ENCODE measurements at places on chromosomes 12 and 14.
A peak's percentile ranks its signal among the peaks of the same experiment; 100 is the strongest.

GRCh38 chr12:9730011-9730410, 2.9 kb downstream of the CLECL1 start:
- H3K36me3 ChIP-seq: no peaks in the 10 kb centered on the region
- H3K4me3 ChIP-seq: no peak overlapping the region
- H3K27ac ChIP-seq: no peak overlapping the region
- no peaks in the 10 kb centered on the region for H3K27me3 ChIP-seq
- no peak for DNase-seq

- H3K27ac ChIP-seq: no peak overlapping the region
- no peaks in the 10 kb centered on the region for H3K27me3 ChIP-seq
- H3K36me3 ChIP-seq: no peaks in the 10 kb centered on the region
- no peak overlapping the region for H3K4me3 ChIP-seq
- no peak for DNase-seq
- no peaks in the 10 kb centered on the region for H3K4me1 ChIP-seq
Measured at GRCh38 chr12:96141216-96141912, 52.8 kb upstream of the ELK3 start.

- H3K36me3 ChIP-seq: no peaks in the 10 kb centered on the region
- H3K4me1 ChIP-seq: peaks cover 48% of the 10 kb centered on the region
- H3K27ac ChIP-seq: peak overlapping the region; percentile 99
- H3K4me3 ChIP-seq: peak overlapping the region; percentile 41
Measured at GRCh38 chr14:77124345-77125280, 17.0 kb downstream of the ZDHHC22 start.

GRCh38 chr12:55058776-55059175, 39.0 kb downstream of the NEUROD4 start:
- H3K27me3 ChIP-seq: no peaks in the 10 kb centered on the region
- H3K36me3 ChIP-seq: no peaks in the 10 kb centered on the region
- no peak overlapping the region for H3K27ac ChIP-seq
- H3K4me3 ChIP-seq: no peak overlapping the region
- no peaks in the 10 kb centered on the region for H3K4me1 ChIP-seq

GRCh38 chr14:105153739-105154475, 14.7 kb downstream of the JAG2 start:
- H3K27ac ChIP-seq: peak overlapping the region; percentile 98
- DNase-seq: no peak
- H3K36me3 ChIP-seq: no peaks in the 10 kb centered on the region
- H3K4me3 ChIP-seq: no peak overlapping the region
- H3K27me3 ChIP-seq: no peaks in the 10 kb centered on the region

- H3K27ac ChIP-seq: peak overlapping the region; percentile 90
- DNase-seq: peak; percentile 84
- H3K4me3 ChIP-seq: peak overlapping the region; percentile 68
- no peaks in the 10 kb centered on the region for H3K36me3 ChIP-seq
Measured at GRCh38 chr14:23071244-23071920, 14.1 kb upstream of the CDH24 start.

- no peaks in the 10 kb centered on the region for H3K36me3 ChIP-seq
- DNase-seq: no peak
- no peak overlapping the region for H3K27ac ChIP-seq
- peaks cover 13% of the 10 kb centered on the region for H3K4me1 ChIP-seq
- no peak overlapping the region for H3K4me3 ChIP-seq
- no peaks in the 10 kb centered on the region for H3K27me3 ChIP-seq
Measured at GRCh38 chr12:53343969-53344368, 7.8 kb upstream of the SP7 start.

GRCh38 chr14:74326369-74327152, 21.7 kb upstream of the VRTN start:
- DNase-seq: no peak
- H3K4me1 ChIP-seq: no peaks in the 10 kb centered on the region
- H3K27ac ChIP-seq: no peak overlapping the region
- no peak overlapping the region for H3K4me3 ChIP-seq

DNA sequence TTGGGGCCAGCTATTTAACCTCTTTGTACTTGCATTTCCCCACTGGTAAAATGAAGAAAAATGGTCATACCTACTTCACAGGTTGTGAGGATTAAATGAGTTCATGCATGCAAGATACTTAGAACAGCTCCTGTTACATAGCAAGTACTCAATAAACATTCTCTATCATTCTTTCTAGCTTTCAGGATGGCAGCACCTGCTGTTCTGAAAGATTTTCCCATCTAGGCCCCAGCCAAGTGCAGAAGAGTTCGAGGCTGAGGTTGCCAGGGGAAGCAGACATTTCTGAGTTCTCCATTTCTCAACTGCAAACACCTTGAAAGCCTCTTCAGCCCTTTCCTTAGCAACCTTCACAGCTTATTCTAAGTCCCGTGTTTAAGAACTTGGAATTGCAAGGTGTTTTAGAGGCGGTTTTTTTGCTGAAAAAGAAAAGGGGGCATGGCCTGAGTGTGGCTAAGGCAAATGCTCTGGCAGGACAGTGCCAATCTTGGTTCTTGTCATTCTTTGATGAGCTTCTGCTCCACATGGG, 73.0 kb upstream of the PRMT8 start:
- H3K27ac ChIP-seq: no peak overlapping the region
- no peaks in the 10 kb centered on the region for H3K36me3 ChIP-seq
- DNase-seq: no peak
- no peak overlapping the region for H3K4me3 ChIP-seq
- peaks cover 4% of the 10 kb centered on the region for H3K27me3 ChIP-seq
- H3K4me1 ChIP-seq: no peaks in the 10 kb centered on the region

DNA sequence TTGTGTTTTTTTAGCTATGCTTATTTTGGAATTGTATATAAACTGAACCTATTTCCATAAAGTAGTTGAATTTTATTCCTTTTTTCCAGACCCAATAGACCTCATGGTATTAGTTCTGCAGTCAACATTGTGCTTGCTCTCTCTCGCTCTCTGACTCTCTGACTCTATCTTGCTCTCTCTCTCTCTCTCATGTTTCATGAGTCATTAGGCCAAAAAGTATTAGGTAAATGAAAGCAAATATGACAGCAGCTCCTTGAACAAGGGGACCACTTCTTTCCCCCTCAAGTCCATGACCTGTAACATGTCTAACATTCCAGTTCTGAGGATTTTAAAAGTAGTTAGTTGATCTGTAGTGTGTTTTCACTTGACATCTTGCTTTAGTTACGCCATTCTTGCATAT, 14.0 kb upstream of the C12orf71 start:
- no peaks in the 10 kb centered on the region for H3K36me3 ChIP-seq
- no peaks in the 10 kb centered on the region for H3K27me3 ChIP-seq
- no peak overlapping the region for H3K27ac ChIP-seq
- no peaks in the 10 kb centered on the region for H3K4me1 ChIP-seq
- no peak overlapping the region for H3K4me3 ChIP-seq

DNA sequence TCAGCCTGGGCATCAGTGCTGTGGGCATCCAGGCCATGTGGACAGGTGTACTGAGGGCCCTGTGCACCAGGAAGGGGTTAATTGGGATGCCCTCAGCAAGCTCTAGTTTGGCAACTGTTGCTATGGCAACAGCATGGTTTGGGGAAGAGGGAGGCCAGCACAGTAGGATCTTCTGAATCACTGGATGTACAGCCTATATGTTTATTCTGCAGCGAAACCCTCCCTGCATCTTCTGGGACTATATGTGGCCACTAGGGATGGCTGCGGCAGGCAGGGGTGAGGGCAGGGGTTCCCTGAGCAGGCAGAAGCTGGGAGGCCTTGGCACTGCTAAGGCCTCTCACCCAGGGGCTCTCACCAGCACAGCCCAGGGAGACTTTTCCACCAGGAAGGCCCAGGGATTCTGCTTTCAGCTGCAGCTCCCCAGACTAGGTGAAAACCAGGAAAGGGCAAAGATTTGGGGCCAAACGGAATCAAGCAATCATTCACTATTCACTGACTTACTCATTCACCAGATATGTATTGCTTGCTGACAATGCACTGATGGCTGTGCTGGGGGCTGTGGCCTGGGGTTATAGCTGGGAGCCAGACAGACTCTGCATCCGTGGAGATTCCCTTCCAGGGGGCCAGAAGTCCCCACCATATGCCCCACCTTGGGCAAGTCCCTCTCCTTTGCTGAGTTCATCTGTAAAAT, 42.8 kb downstream of the IRF2BPL start:
- no peaks in the 10 kb centered on the region for H3K36me3 ChIP-seq
- no peaks in the 10 kb centered on the region for H3K4me1 ChIP-seq
- no peak overlapping the region for H3K4me3 ChIP-seq
- H3K27ac ChIP-seq: no peak overlapping the region
- no peaks in the 10 kb centered on the region for H3K27me3 ChIP-seq

DNA sequence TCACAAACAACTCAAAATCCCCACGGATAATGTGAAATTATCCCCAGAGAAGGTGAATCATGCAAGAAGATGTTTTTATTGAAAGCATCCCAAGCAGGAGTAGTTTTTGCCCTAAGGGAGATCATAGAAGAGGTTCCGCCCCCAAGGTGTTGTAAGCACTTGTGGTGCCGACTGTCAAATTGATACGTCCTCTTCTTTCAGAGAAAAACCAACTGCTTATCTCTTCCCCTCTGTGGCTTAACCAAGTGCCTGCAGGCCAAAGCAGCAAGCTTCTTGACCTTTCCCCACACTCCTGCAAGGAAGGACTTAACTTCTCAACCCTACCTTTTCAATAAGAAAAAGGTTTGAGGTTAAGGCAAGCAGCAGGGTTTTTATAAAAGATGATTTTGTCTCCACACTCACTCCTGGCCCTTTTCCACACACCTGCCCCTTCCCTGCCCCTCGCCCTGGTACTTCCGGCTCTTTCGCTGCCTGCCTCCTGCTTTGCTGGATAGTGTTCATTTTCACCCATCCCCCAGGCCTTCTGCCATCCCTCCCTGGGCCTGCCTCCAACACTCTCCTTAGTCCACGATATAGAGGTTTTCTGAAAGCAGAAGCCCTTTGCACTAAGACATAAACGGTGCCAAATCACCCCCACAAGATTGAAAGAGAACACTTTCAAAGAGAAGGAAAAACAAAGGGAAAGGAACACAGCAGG, 114.5 kb downstream of the EGLN3 start:
- no peak overlapping the region for H3K4me3 ChIP-seq
- no peaks in the 10 kb centered on the region for H3K36me3 ChIP-seq
- H3K27me3 ChIP-seq: no peaks in the 10 kb centered on the region
- H3K4me1 ChIP-seq: peaks cover 6% of the 10 kb centered on the region

- no peak for DNase-seq
- H3K4me1 ChIP-seq: no peaks in the 10 kb centered on the region
- H3K4me3 ChIP-seq: no peak overlapping the region
- no peaks in the 10 kb centered on the region for H3K36me3 ChIP-seq
- no peak overlapping the region for H3K27ac ChIP-seq
Measured at GRCh38 chr14:105384041-105384557, 14.2 kb upstream of the TEX22 start.

GRCh38 chr12:66947119-66947518, 268.2 kb upstream of the GRIP1 start:
- H3K36me3 ChIP-seq: no peaks in the 10 kb centered on the region
- H3K27ac ChIP-seq: no peak overlapping the region
- H3K4me1 ChIP-seq: no peaks in the 10 kb centered on the region
- DNase-seq: no peak

DNA sequence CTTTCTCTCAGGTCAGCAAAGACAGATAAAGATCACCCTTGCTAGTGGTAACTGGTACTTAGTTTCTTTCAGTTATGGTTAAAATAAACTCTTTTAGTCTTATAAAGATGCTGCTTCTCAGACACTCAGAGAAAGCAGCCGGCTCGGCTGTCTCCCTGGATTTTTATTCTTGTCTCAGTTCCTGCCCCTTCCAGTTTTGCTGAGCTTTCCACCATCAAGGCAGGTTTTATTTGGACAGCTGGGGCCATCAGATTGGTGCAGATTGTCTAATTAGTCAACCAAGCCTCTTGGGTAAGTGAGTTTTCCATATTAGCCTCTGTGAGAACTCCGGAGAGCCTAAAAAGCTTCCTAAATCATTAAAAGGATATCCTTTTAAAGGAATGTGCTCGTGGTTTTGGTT, 130.8 kb upstream of the BMP4 start:
- H3K4me3 ChIP-seq: no peak overlapping the region
- no peaks in the 10 kb centered on the region for H3K27me3 ChIP-seq
- no peak overlapping the region for H3K27ac ChIP-seq
- no peaks in the 10 kb centered on the region for H3K36me3 ChIP-seq
- H3K4me1 ChIP-seq: no peaks in the 10 kb centered on the region
- DNase-seq: no peak

DNA sequence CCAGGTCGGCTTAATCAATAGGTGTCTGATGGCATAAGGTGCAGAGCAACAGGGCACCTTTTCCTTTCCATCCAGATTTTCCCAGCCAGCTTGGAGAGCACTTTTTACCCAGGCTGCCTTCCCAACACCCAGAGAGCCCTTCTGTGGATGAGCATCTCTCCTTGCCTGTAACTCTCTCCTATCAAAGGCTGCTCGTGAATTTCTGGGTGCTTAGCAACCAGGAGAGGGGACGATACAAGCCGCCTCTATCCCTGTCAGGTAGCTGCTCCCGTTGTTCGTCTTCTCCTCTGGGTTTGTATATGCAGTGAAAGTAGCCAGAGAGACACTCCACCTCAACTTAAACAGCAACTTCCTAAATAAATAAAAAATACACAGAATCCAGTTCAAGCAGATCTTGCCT, 124.2 kb downstream of the CACNA1C start:
- H3K4me3 ChIP-seq: no peak overlapping the region
- no peaks in the 10 kb centered on the region for H3K36me3 ChIP-seq
- H3K27me3 ChIP-seq: no peaks in the 10 kb centered on the region
- H3K27ac ChIP-seq: no peak overlapping the region

DNA sequence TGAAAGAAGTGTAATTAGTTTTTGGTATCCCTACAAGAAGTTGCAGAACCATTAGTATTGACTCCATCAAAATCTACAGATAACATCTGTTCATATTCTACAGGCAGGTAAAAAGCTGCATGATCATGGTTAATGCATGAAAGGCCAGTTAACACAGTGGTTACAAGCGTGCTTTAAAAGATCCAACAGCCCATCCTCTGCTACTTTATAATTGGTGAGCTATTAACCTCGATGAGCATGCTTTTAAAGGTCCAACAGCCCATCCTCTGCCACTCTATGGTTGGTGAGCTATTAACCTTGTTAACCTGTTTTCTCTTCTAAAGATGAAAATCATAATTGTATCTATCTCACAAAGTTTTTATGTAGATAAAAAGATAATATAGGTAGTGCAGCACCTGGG, 289.3 kb downstream of the DUSP6 start:
- no peak overlapping the region for H3K27ac ChIP-seq
- H3K4me1 ChIP-seq: peaks cover 7% of the 10 kb centered on the region
- H3K4me3 ChIP-seq: no peak overlapping the region
- DNase-seq: no peak
- no peaks in the 10 kb centered on the region for H3K36me3 ChIP-seq

GRCh38 chr12:62722971-62723680, 211.8 kb downstream of the PPM1H start:
- no peaks in the 10 kb centered on the region for H3K27me3 ChIP-seq
- H3K36me3 ChIP-seq: no peaks in the 10 kb centered on the region
- H3K4me1 ChIP-seq: no peaks in the 10 kb centered on the region

GRCh38 chr14:32507029-32507984, 178.2 kb downstream of the AKAP6 start:
- peaks cover 59% of the 10 kb centered on the region for H3K4me1 ChIP-seq
- peak overlapping the region; percentile 88 for H3K27ac ChIP-seq
- no peaks in the 10 kb centered on the region for H3K27me3 ChIP-seq
- no peaks in the 10 kb centered on the region for H3K36me3 ChIP-seq
- peak; percentile 73 for DNase-seq
- peak overlapping the region; percentile 13 for H3K4me3 ChIP-seq
